RWPE1 (cell line): ENCODE measurements at places on chromosomes 1 and 21.

GRCh38 chr1:73104749-73105148, 822.4 kb upstream of the NEGR1 start:
- DNase-seq = no peak

DNA sequence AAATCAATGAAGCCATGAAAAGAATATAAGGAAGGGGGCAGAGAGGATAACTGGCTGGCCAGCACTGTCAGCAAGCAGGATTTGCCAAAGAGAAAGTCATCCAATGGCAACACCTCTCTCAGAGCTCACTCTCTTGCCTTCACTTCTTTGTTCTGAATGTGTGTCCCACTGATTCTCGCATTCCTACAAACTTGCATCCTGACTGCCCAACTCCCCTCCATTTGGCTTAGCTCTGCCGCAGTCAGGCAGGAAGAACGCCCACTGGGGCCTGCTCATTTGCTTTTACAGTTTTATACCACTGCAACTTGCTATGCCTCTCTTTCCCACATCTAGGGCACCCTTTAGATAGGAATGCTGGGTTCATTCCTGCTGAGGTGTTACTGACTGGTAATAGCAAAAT, 364.2 kb upstream of the ST6GALNAC5 start:
- DNase-seq = no peak

DNA sequence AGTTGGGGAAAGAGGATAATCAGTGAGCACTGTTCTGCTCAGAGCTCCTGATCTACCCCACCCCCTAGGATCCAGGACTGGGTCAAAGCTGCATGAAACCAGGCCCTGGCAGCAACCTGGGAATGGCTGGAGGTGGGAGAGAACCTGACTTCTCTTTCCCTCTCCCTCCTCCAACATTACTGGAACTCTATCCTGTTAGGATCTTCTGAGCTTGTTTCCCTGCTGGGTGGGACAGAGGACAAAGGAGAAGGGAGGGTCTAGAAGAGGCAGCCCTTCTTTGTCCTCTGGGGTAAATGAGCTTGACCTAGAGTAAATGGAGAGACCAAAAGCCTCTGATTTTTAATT, 42.7 kb downstream of the YARS1 start:
- no peak for DNase-seq

GRCh38 chr1:160665330-160666078, 18.7 kb upstream of the SLAMF1 start:
- DNase-seq = no peak

- no peak for DNase-seq
These were observed 88.4 kb downstream of the DYRK1A start for GRCh38 chr21:37454869-37455503.

DNA sequence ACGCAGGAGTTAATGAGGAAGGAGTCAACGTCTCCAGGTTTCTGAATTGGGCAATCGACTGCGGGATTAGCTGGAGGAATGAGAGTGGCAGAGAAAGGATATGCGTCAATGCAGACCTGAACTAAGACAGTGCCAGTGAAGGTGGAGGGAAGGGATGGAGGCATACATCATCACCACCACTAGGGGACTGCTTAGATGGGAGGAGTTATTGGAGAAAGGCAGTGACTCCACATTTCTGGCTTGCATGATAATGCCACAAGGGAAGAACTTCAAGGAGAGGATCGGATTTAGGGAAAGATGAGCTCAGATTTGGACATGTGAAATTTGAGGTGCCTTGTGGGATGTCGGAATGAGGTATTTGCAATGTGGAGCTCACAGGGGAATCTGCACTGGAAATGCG, 17.5 kb downstream of the VASH2 start:
- DNase-seq = peak; percentile 41

GRCh38 chr1:207948536-207949250, 37.8 kb upstream of the CD34 start:
- no peak for DNase-seq

DNA sequence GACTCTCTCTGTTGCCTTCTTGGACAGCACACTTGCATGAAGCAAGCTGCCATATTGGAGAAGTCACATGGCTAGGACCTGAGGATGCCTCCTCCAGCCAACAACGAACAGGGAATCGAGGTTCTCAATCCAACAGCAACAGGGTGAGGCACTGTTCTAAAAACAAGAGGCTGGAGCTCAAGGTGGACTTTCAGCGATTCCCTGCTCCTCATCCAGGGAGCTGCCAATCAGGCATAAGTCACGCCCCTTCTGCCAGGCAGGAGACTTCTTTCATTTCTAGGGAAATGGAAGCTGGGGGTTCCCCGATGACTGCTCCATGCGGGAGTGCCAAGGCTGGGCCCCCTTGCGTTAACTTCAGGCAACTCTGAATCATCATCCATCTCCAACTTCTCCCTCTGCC, 22.7 kb upstream of the IFNAR1 start:
- peak; percentile 8 for DNase-seq

DNA sequence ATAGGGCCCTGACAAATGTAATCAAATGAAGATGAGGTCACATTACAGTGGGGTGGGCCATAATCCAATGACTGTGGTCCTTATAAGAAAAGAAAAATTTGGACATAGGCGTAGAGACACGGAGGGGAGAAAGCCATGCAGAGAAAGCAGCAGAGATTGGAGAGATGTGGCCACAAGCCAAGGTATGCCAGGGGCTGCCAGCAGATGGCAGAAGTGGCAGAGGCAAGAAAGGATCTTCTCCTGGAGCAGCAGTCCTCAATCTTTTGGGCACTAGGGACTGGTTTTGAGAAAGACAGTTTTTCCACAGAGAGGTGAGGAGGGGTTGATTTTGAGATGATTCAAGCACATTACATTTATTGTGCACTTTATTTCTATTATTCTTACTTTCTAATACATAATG, 355.1 kb downstream of the NPHP4 start:
- no peak for DNase-seq

GRCh38 chr1:180231936-180232335, 1.9 kb downstream of the LHX4 start:
- no peak for DNase-seq

DNA sequence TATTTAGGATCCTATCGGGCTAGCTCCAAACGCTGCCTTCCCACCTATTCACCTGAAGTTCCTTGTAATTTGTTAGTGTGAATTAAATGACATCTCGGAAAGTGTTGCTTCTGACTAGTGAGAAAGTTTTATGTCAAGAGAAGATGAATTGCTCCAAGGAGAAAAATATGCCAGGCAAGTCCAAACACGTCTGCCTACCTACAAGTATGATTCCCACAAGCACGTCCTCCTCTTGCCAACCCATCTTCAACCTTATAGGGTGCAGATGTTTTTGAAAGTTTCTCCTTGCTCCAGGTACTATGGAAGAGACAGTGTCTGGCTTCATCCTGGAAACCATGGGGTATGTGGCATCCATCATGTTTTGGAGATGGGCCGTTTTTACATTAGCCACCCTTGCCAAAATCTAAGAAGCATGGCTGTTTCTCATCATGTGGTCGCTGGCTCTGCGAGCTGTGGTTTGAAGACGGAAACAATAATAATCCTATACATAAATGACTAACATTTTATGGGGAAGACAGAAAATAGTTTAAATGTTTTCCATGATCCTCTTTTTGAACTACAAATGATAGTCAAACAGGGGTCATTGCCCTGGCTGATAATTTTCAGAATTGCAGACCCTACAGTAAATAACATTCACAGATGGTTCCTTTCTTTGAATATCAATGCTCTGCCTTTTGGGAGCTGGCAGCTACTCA, 505.8 kb downstream of the SMYD3 start:
- no peak for DNase-seq

- no peak for DNase-seq
These were observed 6.2 kb upstream of the ERO1B start for GRCh38 chr1:236287757-236288619.

GRCh38 chr21:42989816-42990650, 15.7 kb downstream of the PKNOX1 start:
- DNase-seq = no peak

DNA sequence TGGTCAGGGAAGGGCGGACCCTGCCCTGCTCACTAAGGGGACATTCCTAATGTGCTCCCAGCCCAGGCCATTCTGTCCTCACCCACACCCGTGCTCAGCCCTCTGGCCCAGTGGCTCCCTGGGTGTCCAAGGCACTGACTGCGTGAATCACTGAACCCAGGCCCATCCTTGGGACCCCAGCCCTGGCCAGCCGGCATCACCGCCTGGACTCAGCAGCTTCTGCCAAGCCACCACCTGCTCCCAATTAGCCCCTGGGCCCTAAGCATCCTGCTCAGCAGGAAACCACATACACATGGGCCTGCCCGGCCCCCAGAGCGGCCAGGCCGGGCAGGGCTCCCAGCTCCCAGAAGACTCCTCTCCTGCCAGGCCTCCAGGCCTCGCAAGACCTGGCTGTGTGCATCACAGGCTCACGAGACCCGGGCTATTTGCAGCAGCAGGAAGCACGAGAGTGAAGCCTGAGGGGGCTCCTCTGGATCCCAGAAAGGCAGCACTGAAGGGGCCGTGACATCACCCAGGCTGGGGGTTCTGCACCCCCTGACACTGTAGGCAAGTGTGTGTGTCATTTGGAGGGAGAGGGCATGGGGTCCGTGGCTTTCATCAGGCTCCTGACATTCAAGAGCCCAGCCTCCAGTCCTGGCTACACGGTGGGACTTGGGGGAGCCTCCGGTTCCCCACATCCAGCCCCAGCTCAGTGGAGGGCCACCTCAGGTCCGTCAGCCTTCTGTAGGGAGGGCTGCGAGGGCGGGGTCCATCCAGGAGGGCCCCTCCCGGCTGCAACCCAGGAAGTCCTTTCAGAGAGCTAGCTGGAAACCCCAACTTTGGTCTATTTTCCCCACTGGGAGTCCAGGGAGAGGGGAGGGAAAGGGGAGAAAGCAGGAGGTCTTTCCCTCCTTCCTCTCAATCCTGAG, 1.6 kb downstream of the MFAP2 start:
- no peak for DNase-seq

DNA sequence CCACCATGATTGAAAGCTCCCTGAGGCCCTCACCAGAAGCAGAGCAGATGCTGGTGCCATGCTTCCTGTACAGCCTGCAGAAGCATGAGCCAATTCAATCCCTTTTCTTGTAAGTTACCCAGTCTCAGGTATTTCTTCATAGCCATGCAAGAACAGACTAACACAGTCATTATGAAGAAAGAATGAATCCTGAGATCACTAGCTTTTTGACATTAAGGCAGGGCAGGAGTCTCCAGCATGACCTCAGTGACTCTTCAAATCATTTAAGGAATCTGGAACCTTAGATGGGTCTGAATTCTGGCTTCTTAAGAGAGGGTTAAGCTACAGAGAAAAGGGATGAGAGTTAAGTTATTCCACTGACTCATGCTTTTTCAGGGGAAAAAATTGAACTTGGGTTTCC, 79.0 kb downstream of the PTPN14 start:
- no peak for DNase-seq

- peak; percentile 39 for DNase-seq
These were observed 56.9 kb downstream of the SLC45A1 start for GRCh38 chr1:8374812-8375211.

- peak; percentile 94 for DNase-seq
These were observed 106.5 kb upstream of the SLC44A3 start for GRCh38 chr1:94713472-94714141.

DNA sequence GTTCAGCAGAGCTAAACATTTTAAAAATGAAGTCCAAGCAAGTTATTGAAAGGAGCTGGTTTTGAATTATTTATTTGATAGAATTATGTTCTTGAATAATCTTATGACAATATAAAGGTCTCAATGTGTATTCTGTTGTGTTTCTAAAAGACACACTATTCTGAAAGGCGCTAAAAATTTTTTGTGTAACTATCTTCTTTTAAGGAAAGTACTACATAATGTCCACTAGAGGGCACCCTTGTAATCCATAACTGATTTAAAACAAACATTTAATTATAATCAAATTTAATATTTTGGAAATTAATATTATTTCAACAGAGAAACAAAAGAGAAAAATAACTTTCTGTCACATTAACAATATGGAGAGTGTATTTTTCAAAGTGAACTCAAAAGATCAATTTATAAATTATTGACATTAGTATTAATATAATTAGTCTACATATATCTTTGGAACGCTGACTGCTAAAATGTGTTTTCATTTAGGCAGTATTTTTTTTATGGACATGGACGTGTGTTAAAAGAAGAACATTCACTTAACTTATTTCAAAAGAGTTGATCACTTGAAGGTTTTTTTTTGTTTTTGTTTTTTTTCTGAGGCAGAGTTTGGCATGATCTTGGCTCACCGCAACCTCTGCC, 248.4 kb downstream of the DENND1B start:
- DNase-seq = peak; percentile 31

GRCh38 chr1:92679980-92680379, 104.9 kb downstream of the EVI5 start:
- DNase-seq = no peak

DNA sequence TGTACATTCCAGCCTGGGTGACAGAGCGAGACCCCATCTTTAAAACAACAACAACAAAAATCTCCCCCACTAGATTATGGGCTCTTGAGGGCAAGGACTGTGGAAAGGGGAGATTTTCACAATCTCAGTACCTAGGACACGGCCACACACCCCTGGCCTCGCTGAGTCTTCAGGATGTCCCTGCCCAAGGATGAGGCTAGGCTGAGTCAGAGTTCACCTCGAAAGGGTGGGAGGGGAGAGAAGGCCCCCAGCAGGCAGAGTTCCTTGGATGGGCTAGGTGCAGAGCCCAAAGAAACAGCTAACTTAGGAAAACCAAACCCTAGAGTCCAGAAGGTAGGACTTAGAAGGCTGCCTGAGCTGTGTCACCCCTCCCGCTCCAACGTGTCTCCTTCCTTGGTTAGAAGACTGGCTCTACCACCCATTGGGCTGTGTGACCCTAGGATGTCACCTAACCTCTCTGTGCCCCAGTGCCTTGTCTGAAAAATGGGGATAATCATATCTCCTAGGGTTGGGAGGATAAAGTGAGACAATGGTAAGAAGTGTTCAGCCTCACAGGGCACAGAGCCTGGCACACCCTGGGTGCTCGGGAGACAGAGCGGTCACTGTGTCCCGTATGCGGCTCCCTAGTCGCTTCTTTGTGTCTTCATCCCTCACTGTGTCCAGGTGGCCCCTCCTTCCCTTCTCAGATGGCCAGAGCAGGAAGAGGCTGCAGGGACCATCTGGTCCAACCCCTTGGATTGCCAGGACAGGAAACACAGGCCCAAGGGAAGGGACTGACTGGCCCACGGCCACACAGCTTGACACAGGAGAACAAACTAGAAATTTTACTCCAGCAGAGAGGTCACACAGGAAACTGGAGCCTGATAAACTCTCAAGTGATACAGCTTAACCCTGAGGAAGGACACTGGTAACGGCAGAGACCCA, 11.2 kb downstream of the TRIM62 start:
- no peak for DNase-seq

GRCh38 chr1:21966247-21967000, 10.4 kb upstream of the CELA3B start:
- DNase-seq = peak; percentile 44
